ENCODE measurements at places on chromosomes 16 and 17.

DNA sequence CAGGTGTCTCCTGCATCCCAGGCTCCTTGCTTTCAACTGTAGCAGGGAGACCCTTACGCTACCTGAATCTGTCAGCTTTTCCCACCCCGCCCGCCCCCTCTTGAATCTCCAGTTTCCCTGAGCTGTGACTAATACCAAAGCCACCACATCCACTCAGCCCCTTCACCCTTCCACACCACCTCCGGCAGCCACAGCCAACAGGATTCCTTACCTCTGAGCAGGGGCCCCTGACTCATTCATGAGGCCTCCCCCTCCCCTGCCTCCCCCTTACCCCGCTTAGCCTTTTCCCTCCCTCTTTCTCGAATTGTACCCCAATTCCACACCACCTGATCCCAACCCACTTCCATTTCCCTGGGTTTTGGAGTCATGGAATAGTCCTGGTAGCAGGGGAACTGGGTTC, 2.3 kb downstream of the STX1B start:
- no peak for DNase-seq

DNA sequence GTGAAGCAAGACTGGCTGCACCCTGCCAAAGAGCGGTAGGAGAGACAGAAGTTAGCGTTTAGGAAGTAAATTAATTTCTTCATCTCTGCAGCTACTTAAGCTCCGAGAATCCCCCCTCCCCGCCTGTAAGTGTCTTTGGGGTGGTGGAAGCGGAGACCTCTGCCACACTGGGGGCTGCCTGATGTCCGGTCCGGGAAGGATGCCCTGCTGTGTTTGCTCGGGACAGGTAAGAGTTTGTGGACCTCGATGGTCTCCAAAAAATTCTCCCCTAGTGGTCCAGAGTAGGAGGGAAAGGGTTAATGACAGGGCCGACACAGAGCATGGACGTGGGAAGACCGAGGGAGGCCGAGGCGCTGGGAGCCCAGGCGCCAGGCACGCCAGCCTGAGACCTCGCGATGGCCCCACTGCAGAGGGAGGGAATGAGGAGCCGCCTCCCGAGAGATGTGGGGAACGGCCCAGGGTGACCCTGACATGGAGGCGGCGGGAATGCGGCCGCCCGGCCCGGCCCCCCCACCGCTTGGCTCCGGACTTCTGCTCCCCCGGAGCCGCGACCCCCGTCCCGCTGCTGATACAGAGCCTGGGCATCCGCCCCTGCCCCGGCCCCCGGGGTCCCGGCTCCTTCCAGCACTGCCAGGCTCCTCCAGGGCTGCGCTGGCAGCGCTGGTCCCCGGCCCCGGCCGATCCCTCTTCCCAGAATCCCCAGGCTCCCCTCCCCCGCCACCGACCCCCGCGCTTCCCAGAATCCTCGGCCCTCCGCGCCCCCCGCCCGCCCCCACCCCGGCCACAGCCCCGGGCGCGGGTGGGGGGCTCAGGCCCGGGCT, 680 bp downstream of the ZNF629 start:
- no peak for DNase-seq

DNA sequence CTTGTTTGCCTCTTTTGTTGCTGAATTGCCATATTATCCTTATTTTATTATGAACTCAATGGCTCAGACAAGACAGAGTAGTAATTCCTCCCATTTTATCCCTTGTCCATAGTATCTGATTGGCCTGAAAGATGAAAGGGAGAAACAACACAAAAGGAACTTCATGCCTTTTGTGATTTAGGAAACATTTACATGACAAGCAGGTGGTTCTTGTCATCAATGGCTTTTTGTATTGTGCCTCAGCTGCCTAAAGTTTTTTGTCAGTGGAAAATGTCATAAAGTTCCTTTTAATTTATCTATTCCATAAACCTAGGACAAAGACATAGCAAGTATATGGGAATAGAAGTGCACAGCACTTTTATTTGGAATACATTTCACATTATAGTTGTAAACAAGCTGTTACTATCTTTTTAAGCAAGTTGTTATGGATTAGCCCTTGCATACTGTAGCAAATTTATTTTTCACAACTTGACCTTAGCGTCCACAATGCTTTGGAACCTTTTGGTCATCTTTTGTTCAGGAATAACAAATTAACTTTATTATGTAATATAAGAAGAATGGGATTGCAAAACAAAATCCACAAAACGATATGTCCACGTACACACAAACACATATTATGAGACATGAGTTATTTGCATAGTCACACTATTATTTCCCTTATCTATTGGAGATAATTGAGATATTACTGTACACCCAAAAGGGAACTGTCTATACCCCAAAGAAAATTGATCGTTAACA, 12.4 kb upstream of the MPHOSPH6 start:
- no peak for DNase-seq

DNA sequence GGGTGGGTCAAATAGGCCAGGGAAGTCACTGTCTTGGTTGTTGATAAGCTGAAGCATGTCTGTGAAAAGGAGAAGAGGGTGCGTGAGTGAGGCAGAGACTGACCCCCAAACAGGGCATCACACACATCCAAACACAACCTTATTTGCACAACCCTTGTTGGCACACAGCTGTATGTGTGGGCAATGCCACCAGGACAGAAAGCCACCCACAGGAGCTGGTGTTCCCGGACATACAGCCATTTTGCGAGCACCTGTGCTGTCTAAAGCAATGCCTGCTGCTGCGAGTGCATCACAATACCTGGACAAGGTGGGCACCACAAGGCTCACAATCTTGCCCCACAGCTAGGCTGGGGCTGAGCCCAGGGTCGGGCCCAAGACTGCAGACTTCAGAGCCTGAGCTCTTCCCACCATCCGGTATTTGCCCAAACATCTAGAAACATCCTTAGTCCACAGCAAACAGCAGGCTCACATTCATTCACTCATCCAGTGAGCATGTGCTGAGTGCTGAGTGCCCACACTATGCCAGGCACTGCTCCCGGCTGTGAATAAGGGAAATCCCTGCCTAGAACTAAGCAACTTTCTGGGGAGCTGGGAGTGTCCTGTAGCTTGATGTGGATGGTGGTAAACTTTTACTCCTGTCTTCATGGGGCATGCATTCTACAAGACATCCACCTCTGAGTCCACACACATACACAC, 16.2 kb downstream of the SREBF1 start:
- DNase-seq = no peak

DNA sequence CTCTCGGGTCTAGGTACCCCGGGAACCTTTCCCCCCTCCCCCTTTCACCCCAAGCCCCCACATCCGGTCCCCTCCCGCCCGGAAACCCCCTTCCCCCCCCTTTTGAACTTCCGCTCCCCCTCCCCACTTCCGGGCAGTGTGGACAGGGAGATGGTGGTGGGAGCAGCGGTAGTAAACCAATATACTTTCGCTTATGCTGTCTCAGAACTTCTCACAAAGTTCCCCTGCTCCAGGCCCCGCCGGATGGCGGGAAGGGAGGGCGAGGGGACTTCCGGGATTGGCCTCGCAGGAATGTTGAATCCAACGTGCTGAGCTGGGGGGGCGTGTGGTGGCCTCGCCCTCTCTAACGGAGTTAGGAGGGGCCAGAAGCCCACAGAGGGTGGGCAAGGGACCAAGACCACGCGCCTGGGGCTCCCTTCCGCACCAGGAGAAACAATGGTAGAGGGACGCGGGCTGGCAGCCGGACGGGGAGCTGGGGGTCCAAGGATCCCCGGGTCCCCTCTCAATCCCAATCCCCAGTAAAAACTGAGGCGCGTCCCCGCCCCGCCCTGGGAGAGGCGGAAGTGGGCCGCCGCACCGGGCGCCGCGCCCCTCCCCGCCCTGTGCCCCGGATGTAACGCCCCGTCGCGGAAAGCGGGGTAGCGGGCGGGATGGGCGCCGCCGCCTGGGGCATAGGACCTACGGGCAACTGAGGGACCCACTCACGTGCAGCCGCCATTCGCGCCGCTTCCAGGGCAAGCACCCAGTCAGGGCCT, 742 bp downstream of the PFN1 start:
- DNase-seq = no peak

- DNase-seq = no peak
These were observed 22.6 kb downstream of the SLC39A11 start for GRCh38 chr17:73069841-73070240.

DNA sequence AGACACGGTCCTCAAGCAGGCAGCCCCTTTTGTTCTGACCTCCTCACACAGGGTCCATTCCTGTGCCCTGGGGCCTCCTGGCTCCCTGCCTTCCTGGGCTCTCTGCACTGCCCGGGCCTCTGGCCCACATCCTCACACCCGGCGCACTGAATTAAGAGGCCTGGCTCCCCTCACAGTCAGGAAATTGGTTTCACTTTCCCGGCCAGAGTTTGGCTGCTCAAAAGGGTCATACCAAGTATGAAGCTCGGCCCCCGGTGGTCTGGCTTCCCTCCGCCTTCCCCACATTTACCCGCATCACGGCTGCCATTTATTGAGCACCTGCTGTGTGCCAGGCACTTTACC, 220.0 kb downstream of the NTN1 start:
- no peak for DNase-seq

- no peak for DNase-seq
These were observed 49.4 kb downstream of the WSB1 start for GRCh38 chr17:27343294-27343693.

DNA sequence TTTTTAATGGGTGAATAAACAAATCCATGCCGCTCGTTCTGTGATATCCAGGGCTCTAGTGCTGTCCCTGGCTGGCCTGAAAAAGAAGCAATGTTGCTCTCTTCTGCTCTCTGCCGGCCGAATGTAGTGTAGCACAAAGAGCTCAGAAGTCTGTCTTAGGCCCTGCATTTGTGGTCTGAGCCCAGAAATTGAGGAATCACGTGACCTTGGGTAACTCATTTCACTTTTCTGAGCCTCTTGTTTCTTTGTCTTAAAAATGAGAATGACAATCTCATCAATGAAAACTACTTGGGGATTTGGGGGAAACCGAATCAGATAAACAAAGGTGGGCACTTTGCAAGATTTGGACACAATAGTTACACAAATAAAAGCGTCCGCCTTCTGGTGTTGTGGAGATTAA, 381.6 kb upstream of the ASIC2 start:
- DNase-seq = peak; percentile 36

DNA sequence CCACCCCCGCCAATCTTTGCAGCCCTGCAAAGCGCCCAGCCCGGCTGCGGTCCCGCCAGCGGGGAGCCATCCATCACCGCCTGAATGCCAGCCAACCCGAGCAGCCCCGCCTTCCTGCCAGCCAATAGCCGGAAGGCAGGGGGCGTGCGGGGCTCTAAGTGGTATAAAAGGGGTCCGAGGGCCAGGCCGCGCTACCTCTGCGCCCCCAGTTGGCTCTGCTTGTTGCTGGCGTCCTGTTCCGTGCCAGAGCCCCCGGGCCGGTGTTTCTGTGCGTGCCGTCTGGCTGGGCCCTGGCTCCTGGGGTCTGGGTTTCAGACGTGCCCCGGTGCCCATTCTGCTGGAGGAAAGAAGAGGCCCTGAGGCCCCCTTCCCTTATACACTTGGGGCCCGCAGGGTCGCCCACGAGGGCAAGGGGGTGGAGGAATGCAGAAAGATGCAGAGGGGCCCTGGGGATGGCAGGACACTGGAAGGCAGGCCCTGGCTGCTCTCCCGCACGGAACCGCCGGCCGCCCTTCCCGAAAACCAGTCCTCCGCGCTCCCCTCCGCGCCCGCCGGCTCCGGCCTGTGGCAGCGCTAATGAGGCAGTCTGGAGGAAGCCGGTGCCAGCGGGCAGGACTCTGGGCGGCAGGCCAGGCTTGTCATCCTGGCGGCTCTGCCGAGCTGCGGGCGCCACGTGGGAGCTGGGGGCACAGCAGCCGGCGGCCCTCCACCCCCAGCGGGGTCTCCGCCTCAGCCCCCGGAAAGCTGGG, 14.0 kb downstream of the COPZ2 start:
- DNase-seq = no peak

DNA sequence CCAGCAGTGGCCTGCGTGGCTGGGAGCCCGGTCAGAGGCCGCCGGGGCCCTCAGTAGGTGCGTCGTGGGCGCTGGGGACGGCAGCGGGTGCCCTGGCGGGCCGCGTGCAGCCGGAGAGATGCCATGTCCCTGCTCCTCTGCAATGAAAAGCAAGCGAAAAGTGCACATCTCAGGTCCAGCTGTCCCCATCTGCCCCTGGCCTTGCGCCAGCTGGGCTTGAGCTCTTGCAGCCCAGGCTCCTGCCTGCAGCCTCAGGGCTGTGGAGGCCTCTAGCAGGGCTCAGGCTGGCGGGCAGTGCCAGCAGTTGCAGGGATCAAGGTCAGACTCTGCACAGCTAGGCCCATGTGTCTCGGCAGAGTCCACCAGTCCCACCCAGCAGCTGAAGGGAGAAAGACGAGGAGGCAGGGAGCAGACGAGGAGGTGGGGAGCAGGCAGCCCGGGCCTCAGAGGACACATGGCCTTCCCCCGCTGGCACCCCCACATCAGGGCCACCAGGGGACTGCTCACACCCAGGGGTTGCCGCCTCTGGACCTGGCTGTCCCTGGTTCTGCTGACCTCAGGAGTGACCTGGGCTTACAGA, 11.2 kb downstream of the SLC16A3 start:
- DNase-seq = no peak

DNA sequence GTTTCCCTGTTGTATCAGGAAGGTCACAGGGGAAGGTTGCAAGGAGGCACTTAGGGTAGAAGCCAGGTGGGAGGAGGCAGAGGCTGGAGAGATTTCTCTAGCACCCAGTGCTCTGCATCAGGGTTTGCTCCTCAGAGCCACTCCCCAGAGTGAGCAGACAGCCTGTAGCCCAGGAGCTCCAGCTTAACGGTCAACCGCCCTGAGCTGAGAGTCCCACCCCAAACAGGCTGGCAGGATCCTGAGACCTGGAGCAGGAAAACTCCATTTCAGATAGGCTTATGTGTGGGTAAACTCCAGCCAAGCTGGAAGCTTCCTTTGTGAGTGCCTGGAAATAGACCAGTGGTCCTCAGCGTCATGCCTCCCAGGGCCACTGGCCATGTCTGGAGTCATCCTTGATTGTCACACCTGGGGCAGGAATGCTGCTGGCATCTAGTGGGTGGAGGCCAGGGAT, 37.9 kb downstream of the MPRIP start:
- no peak for DNase-seq

GRCh38 chr16:64452446-64452845, 669.4 kb downstream of the CDH11 start:
- no peak for DNase-seq

DNA sequence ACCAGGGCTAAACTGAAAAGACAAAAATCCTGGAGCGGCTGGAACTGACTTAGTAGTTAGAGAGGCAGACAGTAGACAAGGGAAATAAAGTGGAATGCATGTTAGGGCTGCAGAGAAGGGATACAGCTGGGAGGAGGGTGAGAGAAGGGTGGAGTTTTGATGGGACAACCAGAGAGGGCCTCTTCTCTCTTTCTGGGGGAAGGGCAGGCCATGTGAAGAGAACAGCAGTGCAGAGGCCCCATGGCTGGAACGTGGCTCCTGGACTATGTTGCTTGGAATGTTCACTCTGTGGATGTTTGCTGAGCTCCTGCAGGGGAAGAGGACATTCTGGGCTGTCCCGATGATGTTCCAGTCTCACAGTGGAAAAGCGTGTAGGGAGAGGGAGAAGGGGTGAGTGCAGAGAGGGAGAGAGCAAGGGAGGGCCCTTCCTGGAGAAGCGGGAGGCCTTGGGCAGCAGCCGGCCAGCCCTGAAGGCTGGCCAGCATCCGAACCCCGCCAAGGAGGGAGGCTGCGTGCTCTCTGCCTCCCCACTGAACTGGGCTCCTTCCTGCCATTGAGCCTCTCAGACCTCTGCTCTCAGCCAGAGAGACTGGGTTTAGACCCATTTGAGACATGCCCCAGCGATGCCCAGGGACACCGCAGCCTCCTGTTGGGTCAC, 33.1 kb upstream of the GSE1 start:
- DNase-seq = no peak

- no peak for DNase-seq
These were observed 28.8 kb downstream of the ANKFN1 start for GRCh38 chr17:56182081-56182480.
